ENCODE measurements at places on chromosomes 13 and 19.

- DNase-seq = no peak
Measured at GRCh38 chr13:22144806-22145205, 473.9 kb downstream of the FGF9 start.

DNA sequence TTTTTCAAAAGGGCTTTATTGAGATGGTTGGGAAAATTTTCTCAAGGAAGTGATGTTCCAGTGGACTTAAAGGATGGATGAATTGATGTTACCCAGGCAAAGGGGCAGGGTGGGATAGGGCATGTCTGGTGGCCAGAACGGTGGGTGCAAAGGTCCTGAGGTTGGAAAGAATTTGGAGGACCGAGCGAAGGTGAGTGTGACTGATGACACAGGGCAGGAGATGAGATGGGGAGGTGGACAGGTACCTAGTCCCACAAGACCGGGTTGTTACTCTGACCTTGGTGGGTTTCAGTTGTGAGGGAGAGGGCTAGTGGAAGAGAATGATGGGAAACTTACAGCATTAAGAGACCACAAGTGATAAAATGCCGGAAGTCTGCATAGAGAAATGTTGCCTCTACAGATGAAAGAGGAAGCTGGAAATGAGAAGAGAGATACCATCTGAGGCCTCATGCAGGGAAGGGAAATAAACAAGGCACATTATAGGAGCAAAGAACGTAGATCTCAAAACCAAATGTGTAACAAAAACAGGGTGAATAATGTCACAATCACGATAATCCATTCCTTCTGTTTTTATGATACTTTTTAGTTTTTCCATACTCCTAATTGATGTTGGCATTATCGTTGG is 4.5 kb downstream of the ADGRE1 start:
- no peak for DNase-seq

- no peak for DNase-seq
Measured at GRCh38 chr19:41427647-41428480, 690 bp upstream of the B3GNT8 start.

- DNase-seq = no peak
Measured at GRCh38 chr19:4913996-4914735, 4.9 kb downstream of the UHRF1 start.

- no peak for DNase-seq
Measured at GRCh38 chr13:75226092-75226491, 255.9 kb downstream of the TBC1D4 start.

DNA sequence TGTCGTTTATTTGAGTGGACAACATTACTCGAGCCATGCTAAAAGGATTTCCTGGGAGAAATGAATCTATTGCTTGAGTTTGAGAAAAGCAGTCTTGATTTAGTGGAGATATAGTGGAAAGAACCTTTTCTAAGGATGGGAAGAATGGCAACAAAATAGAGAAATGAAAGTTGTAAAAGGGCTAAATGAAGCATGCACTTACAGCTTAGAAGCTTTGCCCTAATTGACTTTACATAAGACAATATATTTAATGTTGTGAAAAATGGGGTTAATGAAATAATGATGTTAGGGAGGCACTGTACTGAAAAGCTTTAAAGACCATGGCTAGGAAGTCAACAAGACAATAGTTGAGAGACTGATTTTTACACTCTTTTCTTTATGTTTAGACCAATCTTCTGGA is 35.4 kb downstream of the SLC10A2 start:
- no peak for DNase-seq

DNA sequence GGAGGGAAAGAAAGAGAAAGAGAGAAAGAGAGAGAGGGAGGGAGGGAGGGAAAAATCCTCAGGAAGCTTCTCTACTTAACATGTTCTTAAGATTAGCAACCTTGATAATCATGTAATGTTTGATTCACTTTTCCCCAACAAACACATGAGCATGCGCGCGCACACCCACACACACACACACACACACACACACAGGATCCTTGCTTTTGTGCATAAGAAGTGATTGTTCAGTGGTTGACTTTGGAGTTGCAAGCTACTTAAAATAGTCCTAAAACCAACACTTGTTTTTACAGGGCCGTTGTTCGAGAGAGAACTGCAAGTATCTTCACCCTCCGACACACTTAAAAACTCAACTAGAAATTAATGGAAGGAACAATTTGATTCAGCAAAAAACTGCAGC is 100.0 kb upstream of the RAP2A start:
- DNase-seq = no peak

DNA sequence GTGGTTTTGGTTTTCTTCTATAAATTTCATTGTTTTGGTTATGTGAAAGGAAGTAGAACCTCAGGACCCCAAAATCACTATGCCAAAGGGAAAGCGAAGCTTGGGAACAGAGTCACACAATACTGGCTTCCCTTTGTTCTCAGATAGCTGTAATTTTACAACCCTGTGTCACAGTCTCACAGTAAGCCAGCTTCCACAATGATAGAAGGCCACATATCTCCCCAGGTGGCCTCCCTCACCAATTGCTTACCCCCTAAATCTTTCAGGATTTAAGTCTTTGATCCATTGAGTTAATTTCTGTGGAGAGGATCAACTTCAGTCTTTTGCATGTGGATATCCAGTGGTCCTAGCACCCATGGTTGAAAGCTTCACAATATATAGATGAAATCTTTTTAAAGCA is 58.7 kb downstream of the SLC15A1 start:
- DNase-seq = no peak

Measured in NCI-H1930 (cell line).